ENCODE measurements at places on chromosomes 2 and 18.

- H3K27ac ChIP-seq: no peak overlapping the region
- no peaks in the 10 kb centered on the region for H3K27me3 ChIP-seq
- no peak for DNase-seq
- peaks cover 11% of the 10 kb centered on the region for H3K36me3 ChIP-seq
- no peak overlapping the region for H3K4me3 ChIP-seq
These were observed 16.1 kb downstream of the PRPF40A start for GRCh38 chr2:152701198-152701597.

GRCh38 chr2:74831693-74832530 lies 2.0 kb upstream of the HK2 start:
- H3K27ac ChIP-seq: no peak overlapping the region
- peaks cover 22% of the 10 kb centered on the region for H3K4me1 ChIP-seq
- H3K27me3 ChIP-seq: no peaks in the 10 kb centered on the region
- H3K4me3 ChIP-seq: no peak overlapping the region
- DNase-seq: peak; percentile 16

DNA sequence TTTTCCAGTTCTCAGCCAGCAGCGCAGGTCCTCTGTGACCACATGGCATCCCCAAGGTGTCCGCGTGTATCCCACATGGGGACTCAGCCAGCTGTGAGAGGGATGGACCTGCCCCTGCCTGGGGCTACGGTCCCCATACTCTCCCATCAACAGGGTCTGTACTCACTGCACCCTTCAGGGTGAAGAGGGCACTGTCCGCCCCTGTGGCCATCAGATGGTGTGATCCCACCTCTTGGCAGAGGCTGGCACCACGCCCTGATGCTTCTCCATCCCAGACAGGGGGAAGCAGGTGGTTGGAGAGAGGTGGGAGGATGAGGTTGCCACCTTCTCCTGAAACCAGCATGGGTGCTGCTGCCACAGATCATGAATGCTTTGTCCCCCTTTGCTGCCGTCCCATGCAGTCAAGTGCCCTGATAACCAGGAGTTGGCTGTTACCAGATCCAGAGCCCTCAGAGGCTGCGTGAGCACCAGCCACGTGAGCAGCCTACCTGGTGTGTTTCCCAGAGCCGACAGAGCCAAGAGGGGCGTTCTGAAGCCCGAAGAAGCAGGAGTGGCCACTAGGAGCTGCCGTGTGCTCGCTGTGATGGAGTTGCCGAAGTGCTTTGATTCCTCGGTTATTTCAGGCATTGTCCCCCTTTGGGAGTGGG lies 93.9 kb downstream of the SH3RF3 start:
- no peaks in the 10 kb centered on the region for H3K36me3 ChIP-seq
- no peak for DNase-seq
- H3K4me3 ChIP-seq: no peak overlapping the region
- H3K4me1 ChIP-seq: peaks cover 10% of the 10 kb centered on the region
- H3K27ac ChIP-seq: no peak overlapping the region
- H3K27me3 ChIP-seq: no peaks in the 10 kb centered on the region

DNA sequence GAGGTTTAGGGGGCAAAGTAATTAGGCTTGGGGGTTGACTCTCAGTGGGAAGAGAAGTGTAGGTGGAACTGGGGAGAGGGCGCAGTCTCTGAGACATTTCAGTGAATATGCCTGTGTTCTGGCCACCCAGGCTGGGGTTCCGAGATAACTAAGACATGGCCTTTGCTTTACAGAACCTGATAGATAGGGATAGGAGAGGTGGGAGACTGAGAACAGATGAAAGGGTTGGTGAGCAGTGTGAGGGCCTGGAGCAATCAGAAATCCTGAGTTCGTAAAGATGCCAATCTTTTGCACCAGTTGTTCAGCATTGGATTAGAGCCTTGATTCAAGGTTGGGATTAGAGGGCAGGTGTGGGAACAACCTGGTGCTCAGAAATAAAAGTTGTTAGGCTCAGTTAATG lies 15.6 kb downstream of the PARD3B start:
- H3K27ac ChIP-seq: no peak overlapping the region
- H3K4me3 ChIP-seq: no peak overlapping the region
- H3K36me3 ChIP-seq: no peaks in the 10 kb centered on the region
- no peak for DNase-seq
- H3K27me3 ChIP-seq: no peaks in the 10 kb centered on the region

- no peaks in the 10 kb centered on the region for H3K27me3 ChIP-seq
- H3K27ac ChIP-seq: no peak overlapping the region
- no peak overlapping the region for H3K4me3 ChIP-seq
These were observed 84.5 kb downstream of the COL5A2 start for GRCh38 chr2:189095101-189095500.
